CD4-positive, alpha-beta T cell (primary cell): ENCODE measurements at places on chromosomes 7 and 10.

GRCh38 chr10:118851062-118852035 is 96.6 kb upstream of the CACUL1 start:
- no peak for DNase-seq

GRCh38 chr10:1243486-1244234 is 187.5 kb downstream of the WDR37 start:
- no peak for DNase-seq

GRCh38 chr7:158421361-158421760 is 166.3 kb downstream of the PTPRN2 start:
- no peak for DNase-seq

- DNase-seq, result no peak
Observed at GRCh38 chr10:94417321-94417720, 15.0 kb downstream of the TBC1D12 start.

- no peak for DNase-seq
Observed at GRCh38 chr7:83166781-83167180, 4.1 kb upstream of the PCLO start.

DNA sequence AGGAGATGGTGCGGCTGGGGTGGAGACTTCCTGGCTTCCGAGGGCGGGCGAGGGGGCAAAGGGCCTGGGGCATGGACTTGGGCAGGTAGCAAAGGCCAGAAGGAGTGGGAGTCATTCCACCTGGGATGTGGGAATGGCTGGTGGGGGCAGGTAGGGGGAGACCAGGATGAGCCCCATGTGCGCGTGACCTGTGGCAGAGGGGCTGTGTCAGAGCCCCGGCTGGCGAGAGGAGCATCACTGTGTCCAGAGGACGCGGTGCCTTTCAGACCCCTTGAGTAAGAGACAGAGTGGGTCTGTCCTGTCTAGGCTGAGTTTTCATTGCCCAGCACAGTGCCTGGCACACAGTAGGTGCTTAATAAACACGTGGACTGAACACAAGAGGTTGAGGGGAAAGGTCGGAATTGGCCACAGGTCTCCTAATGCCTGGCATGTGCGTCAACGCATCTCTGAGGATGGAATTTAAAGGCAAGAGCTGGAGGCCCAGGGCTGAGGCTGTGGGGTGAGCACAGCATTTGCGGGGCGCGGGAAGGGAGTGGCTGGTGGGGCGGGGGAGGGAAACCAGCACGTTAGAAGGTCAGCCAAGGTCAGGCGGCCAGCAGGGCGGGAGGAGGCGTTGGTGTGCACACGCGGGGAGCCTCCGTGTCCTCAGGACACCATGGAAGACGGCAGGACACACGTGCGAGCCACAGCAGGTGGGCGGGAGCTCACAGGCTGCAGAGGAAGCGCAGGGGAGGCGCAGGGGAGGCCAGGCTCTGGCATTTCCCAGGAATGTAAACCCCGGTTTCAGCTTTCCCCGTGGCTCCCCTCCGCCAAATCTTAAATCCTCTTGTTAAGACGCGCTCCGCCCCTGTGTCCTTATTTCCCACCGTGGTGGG is 51.8 kb downstream of the CUX1 start:
- DNase-seq, result no peak

DNA sequence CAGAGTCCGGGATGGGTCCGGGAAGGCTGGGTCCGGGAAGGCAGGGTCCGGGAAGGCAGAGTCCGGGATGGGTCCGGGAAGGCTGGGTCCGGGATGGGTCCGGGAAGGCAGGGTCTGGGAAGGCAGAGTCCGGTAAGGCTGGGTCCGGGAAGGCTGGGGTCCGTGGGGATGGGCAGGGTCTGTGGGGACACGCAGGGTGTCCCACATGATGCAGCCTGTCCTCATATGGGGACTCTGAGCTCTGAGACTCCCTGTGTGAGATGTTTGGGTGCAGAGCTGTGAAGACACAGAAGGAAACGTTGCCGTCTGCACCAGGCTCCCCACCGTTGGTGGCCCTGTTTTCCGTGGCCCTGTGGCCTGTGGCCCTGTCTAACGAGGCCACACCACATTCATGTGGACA is 45.7 kb upstream of the ADGRA1 start:
- DNase-seq, result no peak

- no peak for DNase-seq
Observed at GRCh38 chr10:52334595-52334994, 20.5 kb downstream of the DKK1 start.

- DNase-seq, result no peak
Observed at GRCh38 chr10:17349717-17350116, 104.7 kb downstream of the ST8SIA6 start.

- DNase-seq, result no peak
Observed at GRCh38 chr10:110491346-110491745, 6.4 kb upstream of the DUSP5 start.

DNA sequence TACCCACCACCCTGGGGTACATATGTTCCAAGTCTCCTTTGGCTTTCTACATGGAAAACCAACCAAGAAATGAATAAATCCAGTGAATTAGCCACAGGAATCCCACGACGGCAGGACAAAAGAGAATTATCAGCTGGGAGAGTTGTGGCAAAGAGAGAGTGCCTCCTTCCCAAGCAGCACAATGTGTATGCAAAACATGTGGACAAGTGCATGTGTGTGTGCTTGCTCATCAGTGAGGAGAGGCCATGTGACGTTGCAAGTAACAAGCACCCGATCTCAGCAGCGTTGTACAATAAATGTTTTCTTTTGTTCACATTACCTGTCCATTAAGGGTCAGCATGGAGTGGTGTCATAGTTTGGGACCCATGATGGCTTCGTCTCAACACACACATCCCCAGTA is 50.0 kb upstream of the EMX2 start:
- DNase-seq, result no peak

- no peak for DNase-seq
Observed at GRCh38 chr7:94973844-94974243, 66.5 kb downstream of the PPP1R9A start.

- no peak for DNase-seq
Observed at GRCh38 chr7:131072505-131073091, 255.1 kb upstream of the MKLN1 start.

DNA sequence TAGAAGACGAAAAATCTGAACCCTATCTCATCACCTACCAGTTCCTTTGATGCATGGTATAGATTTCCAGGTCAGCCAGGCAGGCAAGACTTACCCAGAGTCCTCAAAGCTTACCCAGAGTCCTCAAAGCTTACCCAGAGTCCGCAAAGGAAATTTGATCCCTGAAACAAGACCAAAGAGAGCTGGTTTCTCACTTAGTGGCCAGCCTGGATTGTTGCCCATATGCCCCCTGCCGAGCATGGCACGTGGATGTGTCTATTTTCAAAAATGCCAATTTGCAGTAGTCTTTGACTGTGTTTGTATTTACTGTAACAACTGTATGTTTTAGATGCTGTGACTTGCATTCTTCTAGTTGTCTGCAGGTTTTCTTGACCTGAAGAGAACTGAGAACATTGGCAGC is 120.2 kb upstream of the STARD3NL start:
- no peak for DNase-seq

DNA sequence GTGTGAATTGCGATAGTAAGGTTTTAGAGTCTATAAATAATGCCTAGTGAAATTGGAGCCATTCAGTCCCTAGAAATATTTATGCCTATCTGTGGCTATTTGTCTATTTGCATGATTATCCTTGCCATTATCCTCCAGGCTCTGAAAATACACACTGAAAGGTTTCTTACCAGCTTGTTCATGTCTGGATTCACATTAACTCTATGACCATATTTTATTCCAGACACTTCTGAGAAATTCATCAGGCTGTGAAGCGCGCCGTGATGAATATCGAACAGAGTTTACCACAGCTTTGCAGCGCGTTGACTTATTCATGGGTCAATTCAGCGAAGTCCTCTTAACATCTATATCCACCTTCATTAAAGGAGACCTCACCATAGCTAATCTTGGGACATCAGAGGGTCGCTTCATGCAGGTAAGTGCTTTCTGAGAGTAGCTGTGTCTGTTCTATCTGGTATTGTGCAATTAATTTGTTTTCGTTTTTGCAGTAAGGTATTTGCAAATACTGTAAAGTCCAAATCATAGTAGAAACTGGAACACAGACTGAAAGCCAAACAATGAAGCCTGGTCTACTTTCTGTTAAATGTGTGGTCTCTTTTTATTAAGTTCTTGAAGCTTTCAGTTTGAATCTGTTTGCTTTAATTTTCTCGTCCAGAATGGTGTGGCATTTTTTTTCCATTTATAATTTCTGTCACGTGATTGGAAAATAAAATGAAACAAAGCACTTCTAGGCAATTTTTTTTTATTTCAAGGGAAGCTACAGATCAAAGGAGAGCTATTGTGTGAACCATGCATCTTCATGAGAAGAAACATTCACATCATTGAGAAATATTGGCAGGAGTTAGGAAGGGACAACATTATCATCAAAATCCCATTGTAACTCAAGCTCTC is 59.7 kb downstream of the MET start:
- no peak for DNase-seq

DNA sequence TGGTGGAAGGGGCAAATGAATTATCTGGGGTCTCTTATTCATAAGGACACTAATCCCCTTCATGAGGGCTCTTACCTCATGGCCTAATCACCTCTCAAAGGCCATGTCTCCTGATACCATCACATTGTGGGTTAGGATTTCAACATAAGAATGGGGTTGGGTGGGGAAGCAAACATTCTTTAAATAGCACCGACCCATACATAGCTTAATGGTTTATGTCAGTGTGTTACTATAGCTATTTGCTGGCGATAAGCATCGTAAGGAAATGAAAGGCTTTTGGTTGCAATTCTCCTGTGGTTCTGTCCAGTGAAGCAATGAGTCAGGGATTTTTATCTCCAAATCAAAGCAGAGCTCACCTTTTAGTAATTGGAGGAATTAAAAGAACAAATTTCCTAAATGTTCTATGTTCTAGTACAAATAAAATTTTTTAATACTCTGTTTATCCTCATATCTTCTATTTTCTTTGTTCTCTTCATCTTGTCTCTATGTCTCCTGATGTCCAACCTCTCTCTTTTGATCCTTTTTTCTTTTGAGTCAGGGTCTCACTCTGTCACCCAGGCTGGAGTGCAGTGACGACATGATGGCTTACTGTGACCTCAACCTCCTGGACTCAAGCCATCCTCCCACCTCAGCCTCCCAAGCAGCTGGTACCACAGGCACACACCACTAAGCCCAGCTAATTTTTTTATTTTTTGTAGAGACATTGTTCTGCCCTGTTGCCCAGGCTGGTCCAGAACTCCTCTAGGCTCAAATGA is 57.0 kb upstream of the GLCCI1 start:
- DNase-seq, result no peak

- DNase-seq, result no peak
Observed at GRCh38 chr7:25675789-25676474, 447.6 kb upstream of the NPVF start.

DNA sequence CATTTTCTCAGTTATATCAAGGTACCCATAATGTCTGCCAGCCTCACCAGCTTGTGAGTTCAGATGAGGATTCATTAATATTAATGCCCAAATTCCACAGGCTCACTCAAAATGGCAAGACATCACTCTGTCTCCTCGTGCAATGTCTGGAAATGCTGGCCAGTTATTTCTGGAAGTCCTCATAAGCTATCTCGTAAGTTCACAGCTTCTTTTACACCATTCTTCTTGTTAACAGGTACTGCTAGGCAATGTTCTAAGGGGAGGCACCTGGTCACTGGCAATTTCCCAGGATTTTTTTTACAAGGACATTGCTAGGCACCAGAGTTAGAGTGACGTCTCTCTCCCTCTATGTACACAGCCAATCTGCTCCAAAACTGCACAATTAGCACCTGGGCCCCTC is 80.2 kb upstream of the SEMA3C start:
- no peak for DNase-seq

DNA sequence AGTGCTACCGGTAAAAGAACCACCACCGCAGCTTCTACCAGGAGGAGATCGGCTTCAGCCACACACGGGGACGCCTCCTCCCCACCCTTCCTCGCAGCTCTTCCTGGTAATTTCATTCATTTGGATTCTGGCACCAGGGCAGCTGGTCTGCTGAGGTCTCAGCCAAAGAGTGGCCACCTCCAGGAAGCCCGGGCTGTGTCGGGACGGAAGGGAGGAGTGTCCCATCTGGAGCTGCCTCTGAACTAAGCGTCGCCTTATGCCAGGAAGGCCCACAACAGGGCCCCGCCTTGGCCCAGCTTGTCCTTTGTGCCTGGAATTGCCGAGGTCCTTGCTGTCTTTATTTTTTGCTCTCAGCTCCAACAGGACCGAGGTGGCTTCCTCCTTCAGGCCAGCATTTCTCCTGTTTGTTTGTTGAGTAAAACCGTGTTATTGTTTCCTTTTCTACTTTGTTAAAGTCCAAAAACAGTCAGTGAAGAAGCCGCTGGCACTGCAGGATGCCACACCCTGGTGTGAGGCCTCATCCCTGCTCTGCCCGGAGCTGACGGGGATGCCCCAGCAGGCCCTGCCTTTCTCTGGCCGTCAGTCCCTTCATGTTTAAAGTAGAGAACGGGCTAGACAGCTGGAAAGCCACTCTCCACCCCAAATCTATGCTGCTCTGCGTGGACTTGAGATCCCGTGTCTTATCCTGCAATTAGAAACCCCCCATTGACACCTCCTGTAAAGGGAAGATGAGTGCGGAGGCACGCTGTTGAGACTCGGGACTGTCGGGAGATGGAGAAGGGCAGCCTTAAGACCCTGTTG is 24.5 kb upstream of the TTYH3 start:
- DNase-seq, result no peak

DNA sequence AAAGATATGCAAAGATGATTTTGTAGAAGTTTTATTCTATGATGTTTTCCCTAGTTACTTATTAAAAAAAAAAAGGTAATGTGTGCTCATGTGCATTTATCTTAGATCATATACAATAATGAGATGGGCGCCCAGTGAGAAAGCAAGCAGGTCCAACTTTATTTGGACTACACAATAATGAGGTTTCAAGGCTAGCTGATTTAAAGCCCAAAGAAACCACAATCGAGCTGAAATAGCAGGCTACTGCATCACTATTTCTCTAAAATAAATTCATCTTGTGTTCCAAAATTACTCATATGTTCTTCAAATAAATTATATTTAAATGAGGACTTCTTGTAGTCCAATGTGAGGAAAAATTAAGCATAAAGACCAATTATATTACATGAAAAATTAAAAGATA is 110.1 kb downstream of the JMJD1C start:
- DNase-seq, result no peak

DNA sequence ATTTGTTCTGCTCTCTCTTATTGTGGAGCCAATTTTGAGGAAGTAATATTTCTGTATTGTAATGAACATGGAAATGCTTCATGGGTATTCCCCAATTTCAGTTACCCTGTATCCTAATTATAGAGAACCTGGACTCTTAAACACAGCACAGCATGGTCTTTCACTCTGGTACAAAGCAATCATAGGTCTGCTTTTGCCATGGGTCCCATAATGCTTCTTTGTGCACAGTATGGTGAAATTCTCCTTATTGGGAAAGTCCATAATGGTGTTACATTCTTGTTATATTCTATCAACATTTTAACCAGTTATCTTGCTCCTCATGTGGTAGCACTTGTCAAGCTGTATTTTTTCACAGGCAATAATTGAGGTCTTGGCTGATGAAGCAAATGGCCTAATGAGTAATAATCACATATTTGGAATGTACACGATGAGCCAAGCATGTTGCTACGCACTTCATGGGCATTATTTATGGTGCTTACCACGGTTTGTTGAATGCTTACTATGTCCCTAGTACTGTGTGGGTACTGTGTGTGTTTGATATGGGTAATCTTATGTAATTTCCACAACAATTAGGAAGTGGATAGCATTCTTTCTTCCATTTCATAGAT is 42.9 kb downstream of the PRKG1 start:
- no peak for DNase-seq

GRCh38 chr7:50446542-50446960 is 3.6 kb downstream of the FIGNL1 start:
- DNase-seq, result no peak
